ENCODE measurements at places on chromosomes 2 and 18. TPM values are rescaled to one million over a fixed set of nuclear protein-coding genes. Genes with fewer than 3 reads are reported as not detected.

Gene ABCG5
- not detected for total RNA-seq

Gene MRPL44
- 24.8 TPM for total RNA-seq

Gene TLX2
- 3.4 TPM for total RNA-seq

DNA sequence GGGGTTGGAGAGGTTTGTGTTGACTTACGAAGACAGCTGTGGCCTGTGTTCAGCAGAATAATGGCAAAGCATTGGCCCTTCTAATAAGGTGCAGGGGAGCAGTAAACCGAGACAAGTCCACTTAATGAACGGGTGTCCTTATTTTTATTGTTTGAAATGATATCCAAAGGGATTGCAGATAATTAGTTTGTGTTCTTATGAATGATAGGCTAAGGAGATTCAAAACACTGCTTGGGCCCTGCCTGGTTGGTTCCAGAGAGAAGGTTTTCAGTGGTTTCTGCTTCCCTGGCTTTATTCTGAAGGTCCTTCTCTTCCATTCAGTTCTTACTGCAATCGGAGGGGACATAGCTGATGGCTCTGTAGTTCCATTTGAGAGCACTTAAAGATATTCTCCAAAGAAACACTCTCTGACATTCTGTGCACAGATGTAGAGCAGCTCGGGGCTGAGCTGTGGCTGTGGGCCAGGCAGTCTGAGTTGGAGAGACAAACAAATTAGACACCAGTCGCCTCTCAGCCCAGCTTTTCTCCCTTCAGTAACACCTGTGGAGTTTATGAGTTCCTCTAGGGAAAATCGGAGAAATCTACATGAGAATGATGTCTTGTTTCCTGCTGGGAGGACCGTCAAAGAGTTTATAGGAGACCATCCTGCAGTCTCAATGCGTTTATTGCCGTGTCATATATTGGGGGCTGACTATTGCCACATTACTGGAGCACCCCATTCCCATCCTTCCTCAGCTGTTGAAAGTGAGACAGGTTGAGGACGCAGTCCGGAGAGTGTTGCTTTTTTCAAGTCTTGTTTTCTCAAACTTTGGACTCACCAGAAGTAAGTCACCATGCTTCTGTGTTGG is 6.5 kb downstream of the GREB1 start:
- no peak for DNase-seq

Data from PC-3 (cell line).